C1 segment of cervical spinal cord (tissue), 14 donors: ENCODE measurements at places on chromosomes 3 and 15.

- DNase-seq: no peak
Observed at GRCh38 chr3:139328356-139328755, 15.5 kb upstream of the MRPS22 start.

GRCh38 chr3:53238051-53238850, 17.6 kb downstream of the TKT start:
- DNase-seq: peak; percentile 47

GRCh38 chr15:69703532-69704187, 251.0 kb downstream of the RPLP1 start:
- no peak for DNase-seq

GRCh38 chr3:78985981-78986380, 781.8 kb downstream of the ROBO1 start:
- no peak for DNase-seq

- DNase-seq: no peak
Observed at GRCh38 chr3:133895208-133896001, at the start of gene RAB6B. RAB6B (minus strand) TSS chr3:133895882; CDS start chr3:133895466, 416 bp downstream.

GRCh38 chr3:168424059-168424734, 328.5 kb upstream of the GOLIM4 start:
- DNase-seq: no peak

- DNase-seq: no peak
Observed at GRCh38 chr3:106839576-106840280, 537.5 kb upstream of the CCDC54 start.

DNA sequence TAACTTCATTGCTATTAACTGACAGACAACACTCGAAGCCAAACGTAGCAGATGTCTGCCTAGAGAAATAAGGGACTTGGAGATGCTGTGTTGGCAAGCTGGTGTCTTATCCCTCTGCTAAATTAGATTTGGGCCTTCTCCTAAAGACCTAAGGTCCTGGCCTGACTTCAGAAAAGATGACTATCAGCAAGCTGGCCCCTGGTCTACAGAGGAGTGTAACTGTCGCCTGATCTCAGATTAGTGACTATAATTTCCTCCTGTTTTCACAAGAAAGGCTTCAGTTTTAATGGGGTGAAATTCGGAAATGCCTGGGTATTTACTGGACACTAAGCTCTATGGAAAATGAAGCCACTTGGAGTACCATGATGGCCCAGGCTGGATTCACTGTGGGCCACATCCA, 53.1 kb upstream of the SLC7A14 start:
- no peak for DNase-seq

DNA sequence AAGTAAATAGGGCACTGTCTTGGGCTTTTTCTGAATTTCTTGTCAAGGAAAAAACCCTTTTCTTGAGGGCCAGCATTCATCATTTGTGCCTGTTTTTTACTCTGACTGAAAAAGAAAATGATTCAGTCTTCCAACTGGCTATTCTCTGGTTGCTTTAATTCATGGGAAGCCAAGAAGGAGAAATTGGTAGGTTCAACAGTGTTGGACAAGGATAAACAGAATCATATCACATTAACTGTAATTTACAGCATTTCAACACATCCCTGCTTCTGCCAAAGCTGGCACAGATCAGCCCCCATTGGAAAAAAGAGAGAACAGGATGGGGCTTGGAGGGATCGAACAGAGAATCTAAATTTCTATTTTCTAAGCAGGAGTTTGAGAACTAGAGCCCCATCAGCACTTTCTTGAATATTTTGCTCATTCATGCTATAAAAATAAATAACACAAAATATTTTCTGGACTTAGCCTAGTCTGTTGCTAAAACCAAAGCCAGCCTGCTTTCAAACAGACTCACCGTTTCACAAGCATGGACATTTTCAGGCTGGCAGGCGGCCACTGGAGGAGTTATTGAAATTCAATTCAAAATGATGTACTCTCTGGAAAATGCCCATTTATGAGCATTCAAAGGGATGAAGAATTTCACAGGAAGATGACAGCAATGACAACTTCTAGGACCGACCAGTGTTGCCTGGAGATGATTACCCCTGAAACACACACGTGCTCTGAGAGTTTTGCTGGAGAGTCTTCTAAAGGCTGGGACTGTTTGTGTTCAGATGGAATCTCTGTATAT, 181.2 kb downstream of the WNT5A start:
- no peak for DNase-seq

GRCh38 chr3:138578961-138579574, 15.0 kb downstream of the CEP70 start:
- no peak for DNase-seq

DNA sequence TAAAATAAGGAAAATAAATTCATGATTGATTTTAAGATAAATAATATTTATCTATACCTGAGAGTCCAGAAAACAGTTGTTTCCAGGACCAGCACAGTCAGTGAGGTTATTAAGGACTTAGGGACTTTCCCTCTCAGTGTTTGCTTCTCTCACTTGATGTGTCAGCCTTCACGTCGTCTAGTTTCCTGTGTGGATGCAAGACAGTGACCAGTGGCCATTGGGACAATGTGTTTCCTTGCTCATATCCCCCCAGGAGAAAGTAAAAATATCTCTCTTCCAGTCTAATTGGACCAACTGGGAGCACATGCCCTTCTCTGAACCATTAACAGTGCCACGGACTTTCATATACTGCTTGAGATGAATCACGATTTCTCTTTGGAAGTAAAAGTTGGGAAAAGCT, 157.8 kb upstream of the CTNNB1 start:
- DNase-seq: no peak

- no peak for DNase-seq
Observed at GRCh38 chr3:15121936-15122335, 23.0 kb upstream of the RBSN start.

DNA sequence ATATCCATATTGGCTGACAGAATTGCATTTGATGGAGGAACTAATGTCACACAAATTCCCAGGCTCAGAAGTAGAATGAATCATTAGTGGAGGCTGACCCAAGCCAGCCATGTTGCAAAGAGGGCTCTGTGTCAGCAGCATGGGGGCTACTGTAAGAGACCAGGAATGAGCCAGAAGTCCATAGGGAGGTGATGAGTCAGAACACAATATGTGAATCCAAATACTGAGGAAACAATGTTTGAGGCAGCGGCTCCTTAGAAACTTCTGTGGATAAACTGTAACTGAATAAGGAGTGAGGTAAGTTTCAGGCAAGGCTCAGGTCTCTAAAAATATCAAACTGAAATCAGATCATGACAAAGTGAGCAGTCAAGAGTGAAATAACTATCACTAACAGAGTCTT, 170.7 kb downstream of the WDR72 start:
- no peak for DNase-seq

- no peak for DNase-seq
Observed at GRCh38 chr15:77604973-77605372, 27.7 kb downstream of the LINGO1 start.

DNA sequence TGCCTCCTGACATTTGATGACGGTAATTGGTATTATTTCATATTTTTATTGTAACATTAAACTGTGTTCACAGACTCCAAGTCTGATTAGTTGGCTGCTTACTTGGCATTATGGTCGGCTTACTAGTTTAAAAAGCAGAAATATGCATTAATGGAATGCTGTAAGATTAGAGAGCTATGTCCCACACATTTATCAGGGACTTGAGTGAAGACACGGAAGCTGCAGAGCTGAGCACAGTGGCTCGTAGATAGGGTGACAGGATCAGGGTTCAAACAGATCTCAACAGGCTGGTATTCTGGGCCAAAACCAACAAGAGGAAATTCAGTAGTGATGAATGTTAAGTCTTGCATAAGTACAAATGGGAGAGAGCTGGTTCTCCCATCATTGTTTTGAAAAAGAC, 113.8 kb downstream of the ADAMTSL3 start:
- no peak for DNase-seq

DNA sequence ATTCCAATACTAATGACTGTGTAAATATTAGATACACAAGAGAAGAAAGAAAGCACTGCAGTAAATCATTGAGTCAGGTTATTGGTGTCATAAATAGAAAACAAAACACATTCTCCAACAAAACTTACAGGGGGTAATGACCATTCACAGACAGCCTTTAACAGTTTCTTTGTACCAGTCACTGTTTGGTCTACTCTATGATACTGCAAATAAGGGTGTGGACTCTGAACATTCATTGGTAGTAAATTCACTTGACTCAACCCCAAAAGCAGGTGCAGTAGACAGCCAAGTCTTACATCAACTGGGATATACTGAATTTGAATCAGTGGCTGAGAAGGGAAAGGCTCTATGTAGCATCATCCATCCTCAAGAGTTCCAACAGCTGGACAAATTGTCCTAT, 463.5 kb downstream of the FOXP1 start:
- DNase-seq: no peak

- no peak for DNase-seq
Observed at GRCh38 chr3:54321520-54321919, 199.2 kb downstream of the CACNA2D3 start.

GRCh38 chr3:42289026-42289425, 23.0 kb upstream of the CCK start:
- no peak for DNase-seq
